SJSA1 (cell line): ENCODE measurements at places on chromosomes 5 and 9. TPM values are rescaled to one million over a fixed set of nuclear protein-coding genes. Genes with fewer than 3 reads are reported as not detected.
A peak's percentile ranks its signal among the peaks of the same experiment; 100 is the strongest.

DNA sequence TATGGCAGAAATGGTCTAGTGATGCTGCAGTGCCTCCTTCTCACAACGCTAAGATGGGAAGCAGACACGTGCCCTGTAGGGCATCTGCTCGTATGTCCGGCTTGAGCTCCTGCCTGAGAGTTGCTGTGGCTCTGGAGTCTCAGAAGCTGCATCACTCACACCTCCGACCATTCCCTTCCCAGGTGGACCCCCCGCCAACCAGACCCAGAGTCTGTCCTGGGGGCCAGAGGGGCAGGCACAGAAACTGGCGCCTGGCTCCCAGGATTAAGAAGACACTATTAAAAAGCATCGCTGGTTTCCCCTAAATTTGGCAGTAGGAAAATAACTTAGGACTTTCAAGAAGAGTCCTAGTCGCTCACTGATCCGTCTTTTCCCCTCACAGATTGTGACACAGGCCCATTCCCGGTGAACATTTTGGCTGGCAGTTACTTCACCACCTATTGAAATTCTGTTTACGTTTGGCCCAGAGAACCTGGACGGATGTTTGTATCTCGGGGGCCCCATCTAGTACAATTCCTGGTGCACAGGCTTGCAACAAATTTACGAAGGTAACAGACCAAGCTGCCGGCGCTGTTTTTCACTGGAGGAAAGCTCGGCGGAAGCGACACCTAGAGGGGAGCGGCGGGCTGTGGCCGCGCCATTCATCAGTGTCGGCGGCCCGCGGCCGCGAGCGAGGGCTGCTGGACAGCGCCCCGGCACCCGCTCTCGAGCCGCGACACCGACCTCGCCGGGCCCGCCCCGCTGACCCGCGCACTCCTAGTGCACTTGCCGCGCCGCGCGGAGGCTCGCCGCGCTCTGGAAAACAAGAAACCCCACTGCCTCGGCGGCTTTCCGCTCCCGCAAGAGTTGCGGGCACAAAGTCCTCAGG lies 1.6 kb downstream of the FSTL4 start:
- peak; percentile 44 for DNase-seq

TAF11L13 gene
- not detected in 2 replicates for total RNA-seq

DNA sequence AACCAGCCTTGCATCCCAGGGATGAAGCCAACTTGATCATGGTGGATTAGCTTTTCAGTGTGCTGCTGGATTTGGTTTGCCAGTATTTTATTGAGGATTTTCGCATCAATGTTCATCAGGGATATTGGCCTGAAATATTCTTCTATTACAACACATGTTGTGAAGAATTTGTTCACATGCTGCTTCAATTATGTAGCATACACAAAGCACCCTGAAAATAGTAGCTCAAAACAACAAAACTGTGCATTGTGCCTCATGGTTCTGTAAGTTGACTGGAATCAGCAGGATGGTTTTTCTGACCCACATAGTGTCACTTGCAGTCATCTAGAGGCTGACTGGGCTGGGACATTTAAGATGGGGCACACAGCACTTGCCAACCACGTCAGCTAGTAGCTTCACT lies 193.9 kb downstream of the SYK start:
- DNase-seq, result no peak

GRCh38 chr9:125534971-125535701 lies 171.9 kb downstream of the MAPKAP1 start:
- DNase-seq, result no peak

DNA sequence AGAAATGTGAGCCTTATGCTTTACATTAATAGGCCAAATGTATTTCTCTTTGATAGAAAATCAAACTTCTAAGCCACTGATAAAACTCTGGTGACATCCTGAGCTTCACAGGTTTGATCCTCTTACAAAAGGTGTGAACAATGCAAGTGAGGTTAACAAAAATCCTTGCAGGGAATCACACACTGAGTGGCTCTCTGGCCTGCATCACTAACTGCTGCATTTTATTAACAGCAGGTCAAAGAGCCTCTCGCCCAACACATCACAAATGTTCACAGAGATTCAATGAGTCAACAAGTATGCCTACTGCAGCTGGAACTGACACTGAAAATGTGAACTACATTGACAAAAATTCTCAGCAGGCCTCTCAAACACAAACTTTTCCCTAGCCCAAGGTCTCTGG lies 122.3 kb downstream of the SEMA5A start:
- DNase-seq, result no peak

GRCh38 chr5:5767286-5767928 lies 344.9 kb downstream of the ICE1 start:
- no peak for DNase-seq

SPATA9 gene
- 0.56 and 1.4 TPM in 2 replicates for total RNA-seq

FST gene
- total RNA-seq, result 7.3 and 11.5 TPM in 2 replicates

DNA sequence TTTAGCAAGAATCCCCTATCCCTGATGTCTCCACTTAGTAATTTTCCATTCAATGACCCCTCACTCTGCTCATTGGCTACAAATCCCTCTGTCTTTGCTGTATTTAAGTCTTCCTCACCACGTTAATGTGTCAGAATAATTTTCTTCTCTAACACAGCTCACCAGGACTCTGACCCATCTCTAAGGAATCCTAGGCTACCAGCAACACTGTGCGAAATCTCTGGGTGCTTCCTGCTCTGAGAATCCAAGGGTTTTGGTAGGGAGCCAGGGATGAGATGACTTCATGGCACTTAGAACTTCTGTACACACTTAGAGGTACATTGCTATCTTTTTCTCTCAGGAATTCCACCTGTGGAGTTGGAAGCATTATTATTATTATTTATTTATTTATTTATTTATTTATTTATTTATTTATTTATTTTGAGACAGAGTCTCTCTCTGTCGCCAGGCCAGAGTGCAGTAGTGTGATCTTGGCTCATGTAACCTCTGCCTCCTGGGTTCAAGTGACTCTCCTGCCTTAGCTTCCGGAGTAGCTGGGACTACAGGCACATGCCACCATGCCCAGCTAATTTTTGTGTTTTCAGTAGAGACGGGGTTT lies 53.5 kb downstream of the FOXI1 start:
- DNase-seq, result no peak

KCNN2 gene
- total RNA-seq, result 0.61 TPM in 1 of 2 replicates, not detected in the other

TNFSF15 gene
- total RNA-seq, result not detected in 2 replicates

GRCh38 chr5:17910318-17910717 lies 276.1 kb downstream of the TAF11L14 start:
- no peak for DNase-seq

DNA sequence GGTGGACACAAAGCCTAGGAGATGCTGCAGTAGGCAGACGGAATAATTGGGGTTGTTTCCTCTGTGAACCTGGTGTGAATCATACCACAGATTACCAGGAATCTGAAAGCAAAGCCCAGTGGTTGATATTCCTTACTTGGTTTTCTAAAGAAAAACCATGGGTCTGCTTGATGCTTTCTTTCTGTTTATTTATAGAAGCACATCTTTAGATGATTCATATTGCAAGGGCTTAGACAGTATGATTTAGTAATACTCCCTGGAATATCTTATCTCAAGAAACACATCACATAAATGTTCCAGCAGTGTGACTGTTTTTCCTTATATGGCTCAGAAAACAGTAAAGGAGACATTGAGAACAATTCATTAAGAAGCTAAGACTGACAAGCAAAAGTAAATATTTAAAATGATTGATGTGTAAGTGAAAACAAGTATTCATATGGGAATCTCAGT lies 623.3 kb downstream of the RAB3C start:
- no peak for DNase-seq

FSD1L gene
- total RNA-seq, result 2.2 and 3.0 TPM in 2 replicates

- no peak for DNase-seq
Measured at GRCh38 chr5:156272139-156272538, 54.8 kb upstream of the SGCD start.

GRCh38 chr9:72271613-72272478 lies 93.2 kb downstream of the ZFAND5 start:
- peak; percentile 20 for DNase-seq

SPATA6L gene
- total RNA-seq, result 0.13 TPM in 1 of 2 replicates, not detected in the other

PCDHGB2 gene
- 3.8 TPM in 1 of 2 replicates, not detected in the other for total RNA-seq

- no peak for DNase-seq
Measured at GRCh38 chr5:42593591-42593990, 163.0 kb upstream of the CCDC152 start.

GRCh38 chr5:158640593-158640980 lies 459.1 kb downstream of the EBF1 start:
- DNase-seq, result peak; percentile 50

FAM200C gene
- total RNA-seq, result 5.0 and 5.5 TPM in 2 replicates

RPS23 gene
- 2,948 and 3,917 TPM in 2 replicates for total RNA-seq
